SW480 (cell line): ENCODE measurements at places on chromosomes 3 and 15.

DNA sequence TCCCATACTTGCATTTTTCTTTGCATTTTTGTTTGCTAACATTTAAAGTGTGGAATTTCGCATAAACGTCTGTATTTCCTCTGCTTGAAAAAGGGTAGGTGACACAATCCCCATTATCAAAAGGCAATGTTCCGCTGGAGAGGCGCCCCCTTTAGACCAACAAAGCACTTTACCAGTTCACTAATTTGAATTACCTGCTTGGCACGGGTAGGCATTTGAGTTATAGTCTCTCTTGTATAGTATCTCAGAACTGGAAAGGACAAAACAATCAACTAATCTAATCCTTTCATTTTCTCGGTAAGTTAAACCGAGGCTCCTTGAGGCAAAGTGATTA, 775 bp upstream of the CCDC39 start:
- DNase-seq: peak; percentile 54

- DNase-seq: no peak
These were observed 37.6 kb upstream of the ATP11B start for GRCh38 chr3:182755712-182756111.

DNA sequence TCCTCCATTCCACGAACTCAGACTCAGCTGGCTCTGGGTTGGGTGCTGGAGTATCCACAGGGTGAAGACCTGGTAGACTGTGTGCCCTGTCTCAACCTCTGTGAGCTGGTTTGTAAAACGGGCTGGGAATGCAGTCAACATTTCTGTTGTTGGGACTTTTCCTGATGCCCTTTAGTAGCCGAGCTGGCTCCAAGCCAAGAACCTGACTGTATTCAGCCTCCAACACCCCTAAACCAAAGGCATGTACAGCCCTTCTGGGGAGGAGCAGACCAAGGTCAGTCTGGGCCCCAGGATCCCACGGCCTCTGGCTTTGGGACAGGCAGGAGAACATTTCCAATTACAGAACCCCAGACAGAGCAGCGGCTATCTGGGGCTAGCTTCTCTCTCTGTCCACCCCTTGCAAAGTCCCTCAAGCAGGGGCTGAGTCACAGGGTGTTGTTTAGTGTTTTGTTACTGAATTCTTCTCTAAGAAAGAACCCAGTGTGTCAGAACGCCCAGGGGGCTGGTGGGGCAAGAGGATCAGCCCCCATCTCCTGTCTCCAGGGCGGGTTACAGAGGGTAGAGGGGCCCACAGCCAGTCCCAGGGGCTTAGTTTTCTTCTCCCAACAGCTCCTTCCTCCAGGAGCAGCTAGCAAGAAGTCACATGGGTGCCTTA, 56.8 kb upstream of the SLC6A6 start:
- DNase-seq: no peak

GRCh38 chr3:16290827-16291196, 25.8 kb downstream of the OXNAD1 start:
- DNase-seq: no peak

GRCh38 chr3:28242519-28242918, 1.1 kb downstream of the CMC1 start:
- DNase-seq: no peak

GRCh38 chr3:193704431-193704830, 111.4 kb downstream of the OPA1 start:
- no peak for DNase-seq

GRCh38 chr3:67416703-67417102, 237.7 kb downstream of the SUCLG2 start:
- no peak for DNase-seq

DNA sequence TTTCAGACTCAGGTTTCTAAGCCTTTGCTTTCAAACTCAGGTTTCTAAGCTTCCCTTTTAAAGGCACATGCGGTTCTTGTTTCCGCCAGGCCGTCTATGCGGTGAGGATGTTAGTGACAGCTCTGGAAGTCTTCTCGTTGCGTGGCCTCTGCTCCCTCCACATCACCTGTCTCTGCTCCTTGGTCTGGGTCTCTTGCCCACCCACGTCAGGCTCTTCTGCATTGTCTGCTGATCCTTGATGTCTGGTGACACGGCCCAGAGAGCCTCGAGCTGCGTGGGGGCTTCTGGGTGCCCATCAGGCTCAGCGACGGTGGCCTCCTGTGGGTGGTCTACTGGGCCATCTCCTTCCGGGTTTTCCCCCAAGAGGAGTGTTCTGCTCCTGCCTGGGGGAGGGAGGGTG, 30.5 kb downstream of the KLF13 start:
- no peak for DNase-seq

GRCh38 chr3:157226173-157226847, 66.4 kb upstream of the CCNL1 start:
- DNase-seq: no peak

GRCh38 chr3:63961891-63962290, 49.7 kb upstream of the SCAANT1 start:
- DNase-seq: peak; percentile 78

GRCh38 chr15:65902373-65902772, 33.1 kb downstream of the RAB11A start:
- peak; percentile 92 for DNase-seq

GRCh38 chr3:177946497-177946896, 589.7 kb upstream of the KCNMB2 start:
- DNase-seq: no peak

DNA sequence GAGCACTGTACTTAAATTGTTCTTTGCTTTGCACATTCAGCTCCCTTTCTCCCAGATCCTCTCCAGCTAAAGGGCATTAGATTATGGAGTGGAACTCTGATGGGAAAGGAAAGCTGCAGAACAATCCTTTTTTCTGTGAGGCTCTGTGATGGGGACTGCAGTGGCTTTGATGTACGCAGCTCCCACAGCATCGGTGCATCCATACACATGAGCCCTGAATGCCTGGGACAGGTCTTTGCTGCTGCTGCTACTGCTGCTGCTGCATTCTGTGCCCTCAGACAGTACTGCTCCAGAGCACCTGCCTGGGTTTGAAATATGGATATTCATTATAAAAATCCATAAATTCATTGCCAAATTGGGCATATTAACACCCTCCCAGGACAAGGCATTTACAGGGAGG, 164.4 kb downstream of the WDR76 start:
- no peak for DNase-seq

DNA sequence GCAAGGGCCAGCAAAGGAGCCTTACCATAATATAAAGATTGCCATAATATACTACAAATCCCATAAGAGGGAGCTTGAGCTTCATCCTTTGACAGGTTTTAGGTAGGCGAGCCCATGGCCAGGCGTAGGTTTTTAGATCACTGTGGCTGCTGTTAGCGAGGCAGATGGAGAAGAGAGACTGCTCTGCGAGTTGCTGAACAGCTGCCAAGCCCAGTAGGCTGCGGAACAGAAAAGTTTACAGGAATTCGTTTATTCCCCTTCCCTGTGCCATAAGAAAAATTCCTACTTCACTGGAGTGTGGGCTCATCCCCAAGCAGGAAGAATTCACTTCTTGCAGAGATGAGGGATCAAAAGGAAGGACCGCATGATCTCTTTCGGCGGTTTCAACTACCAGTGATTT, 30.5 kb downstream of the TMED3 start:
- DNase-seq: no peak

GRCh38 chr3:119219069-119219468, 21.6 kb downstream of the B4GALT4 start:
- DNase-seq: no peak
